ENCODE measurements at places on chromosomes 6 and 20.

DNA sequence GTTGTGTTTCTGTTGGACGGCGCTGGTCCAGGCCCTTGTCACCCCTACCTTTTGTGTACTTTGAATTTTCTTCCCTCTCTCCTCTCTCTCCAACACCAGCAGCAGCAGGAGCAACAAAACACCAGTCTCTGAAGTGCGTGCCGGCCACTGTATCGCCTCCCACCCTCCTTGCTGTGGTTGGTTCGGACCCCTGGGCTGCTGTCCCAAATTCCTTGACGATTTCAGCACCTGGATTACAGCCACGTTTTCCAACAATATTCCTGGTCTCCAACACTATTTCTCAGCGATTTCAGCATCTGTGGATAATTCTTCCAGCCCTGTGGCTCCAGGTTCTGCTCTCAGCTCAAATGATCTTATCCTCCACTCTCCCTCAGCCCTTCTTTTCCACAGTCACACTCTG is 11.8 kb downstream of the MAS1 start:
- DNase-seq: no peak

- no peak for DNase-seq
These were observed 37.6 kb upstream of the CST5 start for GRCh38 chr20:23917024-23917725.

DNA sequence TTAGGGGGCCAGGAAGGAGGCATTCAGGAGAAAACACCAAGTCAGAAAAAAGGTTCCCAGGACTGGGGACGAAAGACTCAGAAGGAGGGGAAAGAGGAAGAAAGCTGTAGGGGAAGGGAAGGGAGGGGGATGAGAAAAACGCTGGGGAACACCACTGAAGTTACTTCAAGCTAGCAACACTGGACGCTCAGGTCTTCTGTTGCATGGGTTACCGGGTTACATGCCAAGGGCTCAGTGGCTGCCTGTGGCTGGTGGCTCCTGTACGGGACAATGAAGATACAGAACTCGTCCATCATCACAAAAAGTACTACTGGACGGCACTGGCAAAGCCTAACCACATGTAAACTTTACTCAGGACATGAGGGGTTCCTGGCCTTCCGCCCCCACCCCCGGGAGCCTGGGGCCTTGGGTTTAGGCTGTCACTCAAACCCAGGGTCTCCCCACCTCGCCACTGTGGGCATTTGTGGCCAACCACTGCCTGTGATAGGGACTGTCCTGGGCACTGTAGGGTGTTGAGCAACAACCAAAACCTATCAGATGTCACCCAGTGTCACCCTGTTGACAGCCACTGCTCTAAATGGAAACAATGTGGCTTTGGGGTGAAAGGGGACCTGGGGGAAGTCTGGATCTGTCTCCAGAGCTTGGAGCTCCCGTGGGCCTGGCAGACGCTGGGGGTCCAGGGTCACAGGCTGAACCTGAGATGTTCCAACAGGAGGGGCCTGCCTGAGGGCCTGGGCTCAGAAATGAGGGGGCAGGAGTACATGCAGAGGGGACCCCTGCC is 40.3 kb upstream of the CD93 start:
- DNase-seq: no peak

GRCh38 chr20:10367693-10367942 is 66.4 kb downstream of the MKKS start:
- no peak for DNase-seq

DNA sequence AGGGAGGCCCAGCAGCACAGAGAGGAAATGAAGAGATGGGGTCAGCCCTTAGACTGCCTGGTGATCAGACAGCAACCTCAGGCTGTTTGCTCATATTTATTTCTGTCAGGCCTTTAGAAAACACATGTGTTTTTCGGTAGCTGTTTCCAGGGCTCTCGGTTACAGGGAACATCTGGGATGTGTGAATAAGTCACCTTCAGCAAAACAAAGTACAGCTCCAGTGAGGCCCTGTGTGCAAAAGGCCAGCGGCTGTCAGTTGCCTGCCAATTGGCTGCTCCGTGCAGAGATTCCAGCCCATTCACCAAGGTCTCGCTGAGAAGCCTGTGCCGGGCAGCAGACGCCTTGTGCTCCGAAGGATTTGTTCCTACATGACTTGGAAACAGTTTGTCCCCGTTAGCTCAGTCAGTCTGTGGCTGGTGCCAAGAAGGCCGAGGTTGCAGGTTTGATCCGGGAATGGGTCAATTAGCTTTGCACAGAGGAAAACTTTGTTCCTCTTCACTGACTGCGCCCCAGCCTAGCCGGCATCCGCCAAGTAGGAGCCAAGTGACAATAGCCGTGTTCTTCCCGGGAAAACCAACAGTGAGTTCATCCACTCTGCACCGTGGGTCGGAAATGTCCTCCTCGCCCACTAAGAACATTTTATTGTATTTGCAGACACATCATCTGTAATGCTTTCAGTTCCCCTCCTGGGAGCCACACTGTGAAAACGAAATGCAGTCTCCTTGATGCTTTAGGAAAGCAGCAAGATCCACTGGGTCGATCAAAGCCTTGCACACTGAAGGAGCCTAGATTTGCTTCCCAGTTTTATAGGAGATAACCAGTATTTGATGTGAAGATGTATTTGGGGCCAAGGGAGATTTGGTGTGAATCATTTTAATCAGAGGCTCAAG is 315.4 kb upstream of the CDYL start:
- no peak for DNase-seq

GRCh38 chr20:58125726-58126125 is 102.7 kb downstream of the ANKRD60 start:
- DNase-seq: no peak

DNA sequence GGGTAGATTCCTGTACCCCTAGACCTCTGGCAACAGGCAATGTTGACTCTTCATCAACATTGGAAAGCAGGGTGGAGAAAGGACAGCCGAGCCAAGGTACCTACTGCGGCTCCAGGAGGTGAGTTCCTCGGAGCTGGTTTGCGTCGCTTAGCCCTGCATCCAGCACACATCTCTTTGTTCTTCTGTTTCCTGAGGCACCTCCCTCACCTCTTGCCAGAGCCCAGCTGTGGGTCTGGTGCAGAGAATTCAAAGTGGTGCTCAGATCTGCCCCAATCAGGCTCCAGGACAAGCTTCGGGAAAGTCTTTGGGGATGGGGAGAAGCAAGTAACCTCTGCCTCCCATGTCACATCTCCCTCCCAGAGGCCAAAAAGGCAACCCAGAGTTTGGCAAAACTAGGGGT is 2.2 kb downstream of the KCNG1 start:
- DNase-seq: no peak

DNA sequence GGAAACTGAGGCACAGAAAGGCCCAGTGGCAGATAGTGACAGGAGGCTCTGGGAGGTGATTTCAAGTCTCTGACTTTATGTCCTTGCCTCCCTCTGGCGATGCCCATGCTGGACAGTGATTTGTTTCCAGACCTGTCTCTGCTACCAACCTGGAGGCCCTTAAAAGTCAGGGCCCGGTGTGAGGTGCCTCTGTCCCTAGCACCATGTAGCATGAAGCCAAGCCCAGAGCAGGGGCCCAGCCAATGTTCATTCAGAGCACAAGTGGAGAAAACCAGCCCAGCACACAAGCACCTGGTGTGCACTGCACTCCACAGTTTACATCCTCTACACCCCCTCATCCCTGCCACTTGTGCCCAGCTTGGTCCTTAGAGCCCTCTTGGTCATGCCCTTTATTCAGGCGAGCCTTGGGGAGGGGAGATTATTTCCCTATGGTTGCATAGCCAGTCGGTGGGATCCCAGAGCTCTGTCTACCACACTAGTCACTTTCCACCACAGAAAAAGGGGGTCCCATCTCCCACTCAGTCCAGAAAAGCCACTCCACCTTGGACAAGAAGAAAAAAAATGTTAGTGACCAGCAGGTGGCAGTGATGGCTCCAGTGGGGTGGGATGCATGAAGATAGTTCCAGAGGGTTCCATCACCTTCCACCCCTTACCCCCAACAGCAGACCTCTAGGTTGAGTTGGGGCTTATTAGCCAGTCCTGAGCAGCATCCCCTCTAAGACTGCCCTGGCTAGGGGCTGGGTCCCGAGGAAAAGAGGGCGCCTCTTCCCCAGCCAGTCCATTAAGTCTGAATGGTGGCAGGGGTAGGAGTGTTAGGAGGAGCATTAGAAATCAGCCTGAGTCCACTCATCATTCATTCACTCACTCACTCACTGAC is 30.9 kb downstream of the KIAA1755 start:
- no peak for DNase-seq

DNA sequence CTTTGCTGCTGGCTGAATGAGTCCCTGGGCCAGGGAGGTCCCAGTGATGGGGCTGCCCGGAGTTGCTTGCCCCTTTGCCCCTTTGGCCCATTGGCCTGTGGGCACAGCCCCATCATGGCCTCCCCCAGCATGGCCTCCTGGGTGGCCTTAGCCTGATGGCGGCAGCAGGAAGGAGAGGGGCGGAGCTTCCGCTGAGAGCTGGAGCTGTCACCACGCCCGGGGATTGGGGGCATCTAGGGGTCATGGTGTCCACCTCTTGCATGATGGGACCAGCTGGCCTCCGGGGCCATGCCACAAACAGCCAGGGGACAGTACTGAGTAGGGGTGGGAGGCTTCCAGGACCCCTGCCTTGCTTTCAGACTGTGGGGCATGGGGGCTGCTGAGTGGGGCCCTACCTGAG is 31.5 kb upstream of the GATA5 start:
- no peak for DNase-seq

- DNase-seq: no peak
These were observed 123.8 kb upstream of the MLN start for GRCh38 chr6:33927616-33928015.

- DNase-seq: no peak
These were observed 520.5 kb upstream of the ADGRB3 start for GRCh38 chr6:68114463-68115047.

DNA sequence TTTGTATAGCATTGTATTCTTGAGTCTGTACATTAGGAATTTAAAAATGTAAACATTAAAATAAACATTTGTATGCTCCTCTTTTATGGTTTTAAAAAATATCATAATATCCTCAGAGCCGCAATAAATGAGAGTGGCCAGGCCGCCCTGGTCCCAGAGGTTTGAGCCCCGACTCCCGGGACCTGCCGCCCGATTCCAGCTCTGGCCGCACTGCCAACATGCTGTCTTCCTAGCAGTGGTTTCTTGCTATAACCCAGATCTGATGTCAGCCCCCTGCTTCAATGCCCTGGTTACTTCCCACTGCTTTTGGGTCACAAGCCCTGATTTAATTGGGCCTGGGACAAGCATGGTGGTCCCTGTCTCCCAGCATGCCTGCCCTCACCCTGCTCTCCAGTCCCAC is 5.4 kb upstream of the ARID1B start:
- DNase-seq: no peak

- no peak for DNase-seq
These were observed 89.4 kb upstream of the PAK5 start for GRCh38 chr20:9928281-9928737.
